ENCODE measurements at places on chromosomes 6 and 20. TPM values are rescaled to one million over a fixed set of nuclear protein-coding genes. Genes with fewer than 3 reads are reported as not detected.

GRCh38 chr6:29563435-29563965 is 4.0 kb upstream of the UBD start:
- no peak overlapping the region for H3K4me3 ChIP-seq
- no peaks in the 10 kb centered on the region for H3K4me1 ChIP-seq
- DNase-seq: no peak
- H3K27me3 ChIP-seq: peaks cover 36% of the 10 kb centered on the region
- no peak overlapping the region for H3K27ac ChIP-seq

GRCh38 chr6:41236276-41236675 is 8.1 kb downstream of the TREML4 start:
- H3K4me1 ChIP-seq: no peaks in the 10 kb centered on the region
- H3K4me3 ChIP-seq: no peak overlapping the region
- peaks cover 73% of the 10 kb centered on the region for H3K27me3 ChIP-seq
- DNase-seq: no peak
- H3K36me3 ChIP-seq: no peaks in the 10 kb centered on the region

CYP21A2 gene
- total RNA-seq: 0.23 TPM

- peaks cover 10% of the 10 kb centered on the region for H3K36me3 ChIP-seq
- DNase-seq: no peak
- no peaks in the 10 kb centered on the region for H3K27me3 ChIP-seq
- no peak overlapping the region for H3K4me3 ChIP-seq
- H3K4me1 ChIP-seq: no peaks in the 10 kb centered on the region
Observed at GRCh38 chr6:23228439-23229024, 659.2 kb downstream of the HDGFL1 start.

ELOVL4 gene
- total RNA-seq: 10.1 TPM

MEI4 gene
- total RNA-seq: 0.44 TPM

ADAM33 gene
- 3.0 TPM for total RNA-seq

POFUT1 gene
- total RNA-seq: 47.5 TPM

GRCh38 chr6:1789092-1789491 is 179.4 kb downstream of the FOXC1 start:
- no peak for DNase-seq
- H3K4me1 ChIP-seq: no peaks in the 10 kb centered on the region
- H3K27me3 ChIP-seq: no peaks in the 10 kb centered on the region
- no peak overlapping the region for H3K4me3 ChIP-seq
- H3K27ac ChIP-seq: no peak overlapping the region

DNA sequence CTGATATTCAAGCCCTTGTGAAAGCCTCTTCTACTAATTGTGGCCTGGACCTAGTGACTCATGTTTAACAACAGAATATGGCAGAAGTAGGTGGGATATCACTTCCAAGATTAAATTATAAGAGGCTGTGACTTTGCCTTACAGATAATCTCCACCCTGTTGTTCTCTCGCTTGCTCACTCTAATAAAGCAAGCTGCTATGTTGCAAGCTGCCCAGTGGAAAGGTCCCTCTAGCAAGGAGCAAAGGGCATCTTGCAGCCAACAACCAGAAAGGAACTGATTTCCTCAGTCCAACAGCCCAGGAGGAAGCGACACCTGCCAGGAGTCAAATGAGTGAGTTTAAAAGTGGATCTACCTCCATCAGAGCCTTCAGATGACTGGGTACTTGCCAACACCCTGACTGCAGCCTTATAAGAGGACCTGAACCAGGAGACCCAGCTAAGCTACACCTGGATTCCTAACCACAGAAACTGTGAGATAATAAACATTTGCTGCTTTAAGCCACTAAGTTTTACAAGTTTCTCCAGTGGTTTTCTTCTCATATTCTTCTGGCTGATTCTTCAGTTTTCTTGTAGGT is 112.6 kb downstream of the FRK start:
- no peak overlapping the region for H3K27ac ChIP-seq
- H3K4me1 ChIP-seq: no peaks in the 10 kb centered on the region

DNA sequence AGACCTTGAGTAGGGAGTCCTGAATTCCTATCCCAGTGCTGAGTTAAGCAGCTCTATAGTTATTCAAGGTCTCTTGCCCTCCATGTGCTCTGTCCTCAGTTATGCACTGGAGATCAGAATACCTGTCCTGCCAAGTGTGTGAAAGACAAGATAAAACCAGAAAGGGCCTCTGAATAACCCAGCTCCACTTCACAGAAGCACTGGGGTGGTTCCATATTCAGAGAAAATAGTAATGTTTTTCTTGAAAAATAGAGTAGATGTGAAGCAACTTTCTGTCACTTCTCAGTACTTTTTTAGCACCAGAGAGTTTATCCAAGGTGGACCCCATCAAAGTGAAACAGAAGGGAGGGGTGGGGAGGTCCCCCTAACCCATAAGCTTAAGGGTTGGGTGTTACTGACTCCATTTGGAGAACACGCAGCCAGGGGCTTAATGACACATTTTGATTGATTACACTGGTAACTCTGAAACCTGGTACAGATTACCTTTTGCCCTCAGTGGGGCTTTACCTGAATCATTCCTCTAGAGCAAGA is 509.8 kb upstream of the JARID2 start:
- H3K4me3 ChIP-seq: no peak overlapping the region
- no peak overlapping the region for H3K27ac ChIP-seq
- H3K4me1 ChIP-seq: peaks cover 22% of the 10 kb centered on the region
- H3K27me3 ChIP-seq: peaks cover 37% of the 10 kb centered on the region
- no peak for DNase-seq

DNA sequence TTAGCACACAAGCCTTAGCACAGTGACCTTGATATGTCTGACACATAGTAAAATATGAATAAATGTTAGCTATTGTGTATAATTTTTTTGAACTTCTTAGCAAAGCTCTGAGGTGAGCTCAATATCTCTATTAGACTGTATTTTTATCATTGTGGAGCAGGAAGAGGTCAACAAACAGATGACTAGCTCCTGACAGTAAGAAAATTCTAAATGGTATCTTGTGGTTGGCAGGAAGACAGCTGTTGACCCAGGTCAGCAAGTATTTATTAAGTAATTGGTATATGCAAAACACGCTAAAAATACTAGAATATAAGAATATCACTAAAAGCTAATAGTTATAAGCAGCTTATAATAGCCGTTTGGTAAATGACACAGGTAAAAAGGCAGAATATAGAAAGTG is 77.5 kb upstream of the MARCKS start:
- H3K27me3 ChIP-seq: no peaks in the 10 kb centered on the region
- H3K36me3 ChIP-seq: no peaks in the 10 kb centered on the region
- no peak for DNase-seq
- no peak overlapping the region for H3K4me3 ChIP-seq

C6orf132 gene
- total RNA-seq: 0.14 TPM

GRCh38 chr20:53763707-53764414 is 170.2 kb upstream of the ZNF217 start:
- peak overlapping the region; percentile 73 for H3K4me3 ChIP-seq
- H3K27ac ChIP-seq: peak overlapping the region; percentile 97
- DNase-seq: peak; percentile 33

DNA sequence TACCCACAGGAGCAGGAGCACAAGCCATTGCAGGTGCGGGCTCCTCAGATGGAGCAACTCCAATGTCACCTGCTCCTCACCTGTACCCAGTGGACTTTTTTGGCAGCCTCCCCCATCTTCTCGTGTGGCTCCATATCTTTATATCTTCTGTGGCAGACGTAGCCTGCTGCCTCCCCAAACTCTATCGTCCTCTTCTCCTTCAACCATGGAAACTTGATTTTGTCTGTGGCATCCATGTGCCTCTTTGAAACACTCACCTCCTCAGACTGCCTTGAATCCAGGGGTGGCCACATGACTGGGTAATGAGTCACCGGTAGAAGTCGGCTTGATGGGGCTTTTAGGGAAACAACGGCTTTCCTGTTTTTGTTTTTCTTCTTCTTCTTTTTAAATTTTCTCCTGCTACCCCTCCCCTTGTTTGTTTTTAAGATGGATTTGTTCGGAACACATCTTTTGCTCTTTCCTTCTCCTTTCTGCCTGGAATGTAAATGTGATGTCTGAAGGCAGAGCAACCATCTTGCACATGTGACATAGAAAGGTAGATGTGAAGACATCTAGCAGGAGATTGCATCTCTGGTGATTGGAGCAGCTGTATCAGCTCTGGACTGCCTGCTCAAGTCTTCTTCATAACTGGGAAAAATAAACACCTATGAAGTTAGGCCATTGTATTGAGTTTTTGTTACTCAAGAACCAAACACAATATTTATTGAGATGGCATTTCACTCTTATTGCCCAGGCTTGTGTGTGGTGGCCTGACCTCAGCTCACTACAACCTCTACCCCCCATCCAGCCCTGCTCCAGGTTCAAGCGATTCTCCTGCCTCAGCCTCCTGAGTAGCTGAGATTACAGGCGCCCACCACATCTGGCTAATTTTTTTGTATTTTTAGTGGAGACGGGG is 69.9 kb upstream of the DDR1 start:
- peaks cover 3% of the 10 kb centered on the region for H3K36me3 ChIP-seq
- peaks cover 14% of the 10 kb centered on the region for H3K4me1 ChIP-seq
- no peak overlapping the region for H3K27ac ChIP-seq

GRCh38 chr6:159902620-159903019 is 11.8 kb downstream of the MAS1 start:
- DNase-seq: no peak
- no peaks in the 10 kb centered on the region for H3K36me3 ChIP-seq
- peaks cover 9% of the 10 kb centered on the region for H3K27me3 ChIP-seq
- no peaks in the 10 kb centered on the region for H3K4me1 ChIP-seq

- no peak overlapping the region for H3K27ac ChIP-seq
- H3K36me3 ChIP-seq: no peaks in the 10 kb centered on the region
- peaks cover 6% of the 10 kb centered on the region for H3K4me1 ChIP-seq
Observed at GRCh38 chr6:18350271-18350670, 36.9 kb upstream of the RNF144B start.

DNA sequence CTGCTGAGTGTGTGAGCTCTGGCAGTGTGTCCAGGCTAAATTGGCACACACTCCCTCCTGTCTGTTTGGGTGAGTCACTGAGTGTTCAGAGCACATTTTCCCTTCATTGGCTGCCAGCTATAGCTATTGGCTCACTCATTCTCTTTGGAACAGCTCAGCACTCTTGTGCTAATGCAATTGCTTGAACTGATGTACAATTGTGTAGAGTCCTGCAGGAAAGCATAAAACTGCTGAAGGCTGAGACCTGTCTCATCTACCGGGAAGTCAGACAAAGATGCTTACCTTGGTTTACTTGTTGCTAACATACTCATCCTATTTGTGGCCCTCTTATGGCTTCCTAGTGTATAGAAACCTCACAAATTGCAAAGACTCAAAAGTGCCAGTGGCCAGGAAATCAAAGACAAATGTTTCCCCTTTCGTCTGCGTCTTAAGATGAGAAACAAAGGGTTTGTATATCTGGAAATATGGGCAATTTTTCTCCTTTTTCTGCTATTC is 351.0 kb downstream of the BCKDHB start:
- no peak overlapping the region for H3K27ac ChIP-seq
- H3K4me1 ChIP-seq: no peaks in the 10 kb centered on the region
- no peak for DNase-seq
- no peaks in the 10 kb centered on the region for H3K36me3 ChIP-seq

LHFPL5 gene
- total RNA-seq: not detected

TRAPPC3L gene
- not detected for total RNA-seq

DNA sequence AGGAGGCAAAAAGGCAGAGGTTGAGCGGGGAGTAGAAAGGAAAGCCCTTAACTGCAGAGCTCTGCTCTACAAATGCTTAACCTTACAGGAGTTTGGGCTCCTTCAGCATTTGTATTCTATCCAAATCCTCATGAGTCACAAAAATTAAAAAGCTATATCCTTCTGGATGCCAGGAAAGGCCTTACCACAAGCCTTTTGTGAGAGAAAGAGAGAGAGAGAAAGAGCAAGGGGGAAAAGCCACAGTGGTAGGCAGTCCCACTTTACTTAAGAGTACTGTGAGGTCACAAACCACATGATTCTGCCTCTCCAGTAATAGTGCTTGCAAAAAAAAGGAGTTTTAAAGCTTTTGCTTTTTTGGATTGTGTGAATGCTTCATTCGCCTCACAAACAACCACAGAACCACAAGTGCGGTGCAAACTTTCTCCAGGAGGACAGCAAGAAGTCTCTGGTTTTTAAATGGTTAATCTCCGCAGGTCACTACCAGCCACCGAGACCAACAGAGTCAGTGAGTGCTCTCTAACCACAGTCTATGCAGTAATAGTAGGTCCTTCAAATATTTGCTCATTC is at the start of gene RUNX2:
TSS of gene RUNX2 (plus strand) at position 375 of the 567 bp plus-strand sequence. CDS start 397 bp downstream, outside the sequence.
- no peaks in the 10 kb centered on the region for H3K27me3 ChIP-seq
- H3K27ac ChIP-seq: no peak within 1 kb of the TSS
- no peaks in the 10 kb centered on the region for H3K36me3 ChIP-seq
- H3K4me1 ChIP-seq: no peaks in the 10 kb centered on the region

DNA sequence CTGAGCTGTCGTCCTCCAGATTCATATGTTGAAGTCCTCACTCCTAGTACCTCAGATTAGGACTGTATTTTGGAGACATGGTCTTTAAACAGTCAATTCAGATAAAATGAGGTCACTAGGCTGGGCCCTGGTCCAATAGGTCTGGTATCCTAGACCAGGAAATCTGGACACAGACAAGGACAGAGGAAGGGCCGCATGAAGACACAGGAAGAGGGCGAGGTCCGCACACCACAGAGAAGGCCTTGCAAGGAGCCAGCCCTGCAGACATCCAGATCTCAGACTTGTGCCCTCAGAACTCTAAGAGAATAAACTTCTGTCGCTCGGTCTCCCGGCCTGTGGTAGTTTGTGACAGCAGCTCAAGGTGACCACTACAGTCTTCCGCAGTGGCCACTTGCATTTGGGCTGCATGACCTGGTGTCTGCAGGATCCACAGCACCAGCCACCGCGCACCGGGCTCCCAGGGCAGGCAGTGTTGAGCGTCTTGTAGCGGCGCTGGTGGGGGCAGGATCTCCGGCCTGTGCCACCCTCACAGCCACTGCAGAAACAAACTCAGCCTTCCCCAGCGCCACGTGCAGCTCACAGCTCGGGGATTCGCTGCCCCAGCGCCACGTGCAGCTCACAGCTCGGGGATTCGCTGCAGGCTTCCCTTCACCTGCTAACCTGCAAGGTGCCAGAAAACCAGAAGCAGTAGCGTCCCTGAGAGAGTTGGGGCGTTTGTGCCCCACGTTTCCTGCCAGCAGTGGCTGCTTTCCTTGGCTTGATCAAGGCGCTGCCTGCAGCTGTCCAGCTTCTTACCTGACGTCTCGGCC is 6.0 kb upstream of the RBM38 start:
- peaks cover 10% of the 10 kb centered on the region for H3K4me1 ChIP-seq
- H3K27ac ChIP-seq: peak overlapping the region; percentile 94
- H3K36me3 ChIP-seq: no peaks in the 10 kb centered on the region
- no peak for DNase-seq

LIME1 gene
- 16.5 TPM for total RNA-seq

DNA sequence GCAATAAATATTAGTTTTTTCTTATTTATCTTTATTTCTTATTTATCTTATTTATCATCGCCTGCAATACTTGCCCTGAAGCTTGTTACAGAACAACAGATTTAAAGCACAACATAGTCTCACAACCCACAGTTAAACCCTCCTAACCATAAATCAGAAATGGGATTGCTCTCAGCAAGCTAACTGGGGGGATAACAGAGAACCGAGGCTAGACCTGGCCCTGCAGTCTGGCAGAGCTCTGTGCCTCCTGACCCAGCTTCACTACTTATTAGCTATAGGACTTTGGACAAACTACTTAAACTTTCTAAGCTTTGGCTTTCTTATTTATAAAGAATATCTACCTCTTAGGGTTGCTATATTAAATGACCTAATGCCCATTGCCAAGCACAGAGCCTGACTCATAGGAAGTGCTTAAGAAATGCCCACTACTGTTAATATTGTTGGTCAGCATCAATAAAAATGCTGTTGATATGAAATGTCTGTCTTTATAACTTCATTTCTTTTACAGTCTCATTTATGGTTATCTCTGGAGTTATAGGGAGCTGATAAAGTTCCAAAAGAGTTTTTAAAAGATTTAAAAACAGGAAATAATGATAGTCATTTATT is 87.9 kb upstream of the BEND6 start:
- no peak overlapping the region for H3K4me3 ChIP-seq
- no peaks in the 10 kb centered on the region for H3K36me3 ChIP-seq
- H3K4me1 ChIP-seq: peaks cover 8% of the 10 kb centered on the region
- H3K27ac ChIP-seq: no peak overlapping the region

All from neural crest cell (in vitro differentiated cells).